ENCODE measurements at places on chromosomes 4 and X. TPM values are rescaled to one million over a fixed set of nuclear protein-coding genes. Genes with fewer than 3 reads are reported as not detected.

Gene SMR3B
- not detected for polyA plus RNA-seq

Gene IL13RA1
- 48.0 TPM for polyA plus RNA-seq

Gene CXorf65
- 0.22 TPM for polyA plus RNA-seq

Gene MSX1
- polyA plus RNA-seq = 1.6 TPM

Measured in right lung (tissue), 10 donors.